ENCODE measurements at places on chromosomes 5 and 9.

- DNase-seq, result no peak
Measured at GRCh38 chr5:178257650-178258049, 25.0 kb upstream of the PHYKPL start.

DNA sequence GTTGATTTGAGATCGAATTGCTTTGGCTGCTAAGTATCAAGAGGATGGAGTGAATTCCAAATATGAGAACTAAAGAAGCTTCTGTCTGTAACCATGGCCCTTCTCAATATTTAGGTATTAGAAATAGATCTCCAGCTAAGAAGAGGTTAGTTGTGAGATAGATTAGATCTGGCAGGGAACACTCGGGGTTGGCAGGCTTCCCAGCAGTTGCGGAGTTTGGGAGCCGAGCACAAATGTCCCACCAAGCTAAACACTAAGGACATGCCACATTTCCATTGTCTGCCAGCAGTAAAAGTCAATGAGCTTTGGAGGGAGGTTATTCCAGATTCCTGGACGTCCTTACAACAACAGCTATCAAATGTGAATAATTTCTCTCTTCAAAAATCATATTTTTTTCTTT lies 85.8 kb downstream of the TAF11L14 start:
- DNase-seq, result no peak

- DNase-seq, result no peak
Measured at GRCh38 chr9:103410059-103410458, 414.9 kb downstream of the CYLC2 start.

GRCh38 chr5:29963956-29964355 lies 1229.5 kb upstream of the CDH6 start:
- no peak for DNase-seq

DNA sequence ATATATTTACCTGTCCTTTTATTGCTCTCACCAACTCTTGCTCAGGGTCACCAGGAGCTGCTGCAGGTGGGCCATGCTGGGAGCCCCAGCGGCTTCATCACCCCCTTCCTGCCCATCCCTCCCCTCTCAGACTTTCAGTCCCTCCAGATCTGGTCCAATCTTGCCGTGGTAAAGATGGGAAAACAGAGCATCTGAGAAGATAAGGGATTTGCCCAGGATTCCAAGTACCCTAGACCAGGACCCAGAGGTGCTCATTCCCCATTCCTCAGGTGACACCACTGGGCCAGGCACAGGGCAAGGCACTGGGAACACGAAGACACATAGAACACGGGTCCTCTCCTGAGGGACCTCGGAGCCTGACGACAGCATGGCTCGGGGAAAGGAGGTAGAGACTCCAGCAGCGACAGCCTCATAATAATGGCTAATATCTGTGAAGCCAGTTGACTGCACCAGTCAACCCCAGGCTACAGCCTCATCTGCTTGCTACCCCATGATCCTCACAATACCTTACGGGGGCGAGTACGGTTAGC lies 18.0 kb downstream of the TMOD1 start:
- DNase-seq, result no peak

DNA sequence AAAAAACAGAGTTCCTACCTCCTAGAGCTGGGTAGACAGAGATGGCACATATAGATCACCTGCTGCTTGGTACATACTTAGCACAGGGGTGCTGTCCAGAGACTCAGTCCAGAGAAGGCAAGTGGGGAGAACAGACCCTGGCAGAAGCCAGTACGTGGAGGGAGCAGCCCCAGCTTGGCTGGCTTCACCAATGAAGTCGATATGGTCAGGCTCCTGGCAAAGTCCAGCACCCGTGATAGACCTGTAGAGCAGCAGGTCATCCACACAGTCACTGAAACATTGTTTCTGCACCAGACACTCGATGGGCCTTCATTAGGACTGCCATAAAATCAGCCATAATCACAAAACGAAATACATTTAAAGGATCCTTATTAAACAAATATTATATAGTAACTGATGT lies 45.8 kb downstream of the WHRN start:
- DNase-seq, result no peak

- no peak for DNase-seq
Measured at GRCh38 chr5:3258050-3258449, 337.6 kb upstream of the IRX1 start.

- DNase-seq, result no peak
Measured at GRCh38 chr5:76083555-76084495, 642 bp downstream of the SV2C start.

DNA sequence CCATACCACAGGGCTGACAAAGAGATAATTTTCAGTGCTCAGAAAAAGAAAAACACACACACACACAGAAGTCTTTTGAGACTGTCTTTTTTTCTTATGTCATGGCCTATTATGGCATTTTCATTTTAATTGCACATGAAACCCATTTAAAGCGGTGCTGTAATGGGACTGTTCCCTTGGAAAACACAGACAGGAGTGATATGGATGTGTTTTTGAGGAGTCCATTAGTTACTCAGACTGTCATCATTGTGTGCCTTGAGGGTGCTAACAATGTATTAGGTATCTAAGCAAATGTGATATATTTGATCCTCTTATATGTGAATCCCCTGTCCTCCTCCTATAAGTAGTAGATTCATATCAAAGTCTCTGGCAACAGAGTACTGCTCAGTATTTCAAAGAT lies 642.0 kb upstream of the WWC1 start:
- DNase-seq, result no peak

GRCh38 chr5:122639864-122640263 lies 135.0 kb upstream of the SNX2 start:
- no peak for DNase-seq

DNA sequence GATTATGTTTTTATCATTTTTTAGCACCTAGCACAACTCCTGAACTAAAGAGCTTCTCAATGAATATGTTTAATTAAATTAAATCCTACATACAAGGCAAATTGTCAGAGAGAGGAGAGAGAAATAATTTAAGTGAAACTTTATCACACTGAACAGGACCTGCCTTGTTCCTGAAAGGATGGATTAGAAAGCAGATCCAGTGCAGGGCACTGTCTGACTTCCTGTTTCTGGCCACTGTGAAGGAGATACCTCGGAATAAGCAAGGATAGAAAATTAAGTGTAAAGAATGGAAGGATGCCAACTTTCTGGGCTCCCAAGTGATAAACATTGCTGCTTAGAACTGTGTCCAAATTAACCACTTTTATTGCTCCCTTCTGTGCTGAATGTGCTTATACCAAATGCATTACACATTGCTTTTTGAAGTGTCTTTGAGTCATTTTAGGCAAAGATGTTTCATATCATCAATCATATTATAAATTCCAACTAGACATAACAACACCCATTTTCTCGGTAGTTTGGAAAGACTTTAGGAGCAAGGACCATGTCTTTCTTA lies 89.1 kb upstream of the SPDL1 start:
- DNase-seq, result no peak

Measured in anterior cingulate cortex (tissue), 58 donors.